T follicular helper cell (primary cell): ENCODE measurements at places on chromosomes 1 and 21.

DNA sequence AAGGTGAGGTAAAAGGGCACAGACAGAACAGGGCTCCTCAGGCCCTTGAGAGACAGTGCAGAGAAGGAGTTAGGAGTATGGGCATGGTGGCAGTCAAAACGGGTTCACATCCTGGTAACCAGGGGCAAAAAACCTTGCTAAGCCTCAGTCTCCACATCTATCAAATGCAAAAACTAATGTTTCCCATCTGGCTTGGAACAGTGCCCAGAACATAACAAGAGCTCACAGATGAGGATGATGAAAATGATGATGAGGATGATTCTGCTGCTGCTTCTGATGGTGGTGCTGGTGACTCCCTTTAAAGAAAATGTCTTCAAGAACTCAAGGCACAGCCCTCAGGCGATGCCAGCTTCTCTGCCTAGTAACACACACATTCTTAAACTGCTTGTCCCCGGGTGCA lies 24.1 kb downstream of the HHIPL2 start:
- no peak for DNase-seq

DNA sequence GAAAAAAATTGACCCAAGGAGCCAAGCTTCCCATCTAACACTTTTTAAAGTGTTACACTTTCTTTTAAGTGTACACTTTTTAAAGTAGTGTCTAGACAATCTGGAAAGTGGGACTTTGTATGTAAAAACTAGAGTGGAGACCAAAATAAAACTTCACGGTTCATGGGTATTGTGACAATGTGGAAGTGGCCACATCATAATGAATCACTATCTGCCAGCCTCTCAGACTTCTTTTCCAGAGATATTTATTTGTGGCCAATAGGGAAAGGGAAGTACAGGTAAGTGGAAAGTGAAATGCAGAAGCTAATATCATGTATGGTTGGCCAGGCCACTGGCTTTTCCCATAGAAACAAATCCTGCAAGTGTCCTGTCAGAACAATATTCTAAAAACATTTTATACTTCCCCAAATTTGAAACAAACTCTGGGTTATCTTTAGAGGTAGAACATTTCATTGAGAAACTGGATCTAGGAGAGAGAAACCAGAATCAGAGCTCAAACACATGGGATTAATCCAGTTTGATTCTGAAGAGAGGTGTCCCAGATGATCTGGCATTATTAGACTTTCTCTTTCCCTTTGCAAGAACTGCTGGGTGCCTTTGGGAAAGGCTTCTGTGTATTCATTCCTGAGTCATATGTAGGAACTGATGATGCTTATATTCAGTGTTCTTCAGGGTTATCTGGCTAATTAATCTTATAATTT lies 2.0 kb downstream of the TNFSF18 start:
- DNase-seq: no peak

- DNase-seq: no peak
Measured at GRCh38 chr1:73860421-73860950, 337.5 kb downstream of the LRRIQ3 start.

DNA sequence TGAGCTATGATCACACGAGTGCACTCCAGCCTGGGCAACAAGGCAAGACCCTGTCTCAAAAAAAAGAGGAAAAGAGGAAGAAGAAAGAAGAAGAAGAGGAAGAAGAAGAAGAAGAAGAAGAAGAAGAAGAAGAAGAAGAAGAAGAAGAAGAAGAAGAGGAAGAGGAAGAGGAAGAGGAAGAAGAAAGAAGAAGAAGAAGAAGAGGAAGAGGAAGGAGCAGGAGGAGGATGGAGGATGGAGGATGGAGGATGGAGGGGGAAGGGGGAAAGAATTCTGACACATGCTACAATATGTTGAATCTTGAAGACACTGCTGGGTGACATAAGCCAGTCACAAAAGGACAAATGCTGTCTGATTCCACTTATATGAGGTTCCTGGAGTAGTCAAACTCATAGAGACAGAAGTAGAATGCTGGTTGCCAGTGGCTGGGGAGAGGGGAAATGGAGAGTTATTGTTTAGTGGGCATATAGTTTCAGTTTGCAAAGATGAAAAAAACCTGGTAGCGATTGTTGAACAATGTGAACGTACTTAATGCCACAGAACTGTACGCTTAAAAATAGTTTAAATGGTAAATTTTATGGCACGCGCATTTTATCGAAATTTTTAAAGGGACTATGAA lies 47.3 kb upstream of the COA6 start:
- DNase-seq: no peak

DNA sequence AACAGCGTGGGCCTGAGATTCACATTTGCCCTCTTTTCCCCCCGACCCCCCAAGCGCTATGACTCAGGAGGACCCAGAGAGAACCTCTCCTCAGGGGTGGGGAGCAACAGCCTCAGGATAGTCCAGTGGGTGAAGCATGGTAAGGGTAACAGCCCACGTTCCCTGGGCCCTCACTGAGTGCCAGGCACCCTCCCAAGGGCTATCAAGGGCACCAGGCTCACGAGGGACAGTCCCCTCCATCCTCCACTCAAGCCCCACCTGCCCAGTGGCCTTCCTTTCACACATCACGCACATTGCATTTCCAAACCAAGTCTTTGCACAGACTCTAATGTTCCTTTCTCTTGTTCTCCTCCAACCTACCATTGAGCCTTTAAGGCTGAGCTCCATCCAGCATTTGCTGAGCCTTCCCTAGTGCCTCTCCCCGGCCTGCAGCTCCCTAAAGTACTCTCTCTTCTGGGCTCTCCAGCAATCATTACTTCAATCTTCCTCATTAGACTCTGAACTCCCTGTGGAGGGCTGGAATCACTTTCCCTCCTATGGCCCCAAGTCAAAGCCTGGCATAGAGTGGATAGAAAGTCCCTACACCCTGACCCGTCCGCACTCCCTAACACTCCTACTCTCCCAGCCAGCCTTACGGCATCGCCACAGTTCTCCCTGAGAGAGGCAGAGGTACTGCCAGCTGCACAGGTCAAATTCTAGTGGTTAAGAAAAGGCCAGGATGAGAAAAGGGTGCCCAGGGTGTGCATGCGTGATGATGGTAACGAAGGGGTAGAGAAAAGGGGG lies 1.0 kb downstream of the AKR7A2 start:
- DNase-seq: no peak
